ENCODE measurements at places on chromosomes 4 and X.
A peak's percentile ranks its signal among the peaks of the same experiment; 100 is the strongest.

DNA sequence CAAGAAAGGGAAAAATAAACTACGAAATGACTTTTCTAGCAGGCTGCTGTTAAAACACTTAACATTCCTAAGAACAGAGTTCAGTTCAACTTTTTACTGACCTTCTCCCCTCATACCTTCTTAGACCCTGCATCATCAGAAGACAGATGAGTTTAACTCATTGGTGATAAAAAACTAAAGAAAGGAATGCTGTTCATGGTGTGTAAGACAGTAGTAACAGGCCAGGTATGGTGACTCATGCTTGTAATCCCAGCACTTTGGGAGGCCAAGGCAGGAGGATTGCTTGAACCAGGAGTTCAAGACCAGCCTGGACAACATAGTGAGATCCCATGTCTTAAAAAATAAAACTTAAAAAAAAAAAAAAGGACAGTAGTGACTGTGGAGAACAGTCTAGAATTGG is 16.2 kb downstream of the RBM47 start:
- no peak for DNase-seq

GRCh38 chrX:24023544-24023943 is 3.4 kb downstream of the KLHL15 start:
- DNase-seq = no peak

GRCh38 chr4:109290918-109291317 is 11.5 kb downstream of the COL25A1 start:
- no peak for DNase-seq

GRCh38 chr4:167537761-167538160 is 303.5 kb upstream of the SPOCK3 start:
- no peak for DNase-seq

DNA sequence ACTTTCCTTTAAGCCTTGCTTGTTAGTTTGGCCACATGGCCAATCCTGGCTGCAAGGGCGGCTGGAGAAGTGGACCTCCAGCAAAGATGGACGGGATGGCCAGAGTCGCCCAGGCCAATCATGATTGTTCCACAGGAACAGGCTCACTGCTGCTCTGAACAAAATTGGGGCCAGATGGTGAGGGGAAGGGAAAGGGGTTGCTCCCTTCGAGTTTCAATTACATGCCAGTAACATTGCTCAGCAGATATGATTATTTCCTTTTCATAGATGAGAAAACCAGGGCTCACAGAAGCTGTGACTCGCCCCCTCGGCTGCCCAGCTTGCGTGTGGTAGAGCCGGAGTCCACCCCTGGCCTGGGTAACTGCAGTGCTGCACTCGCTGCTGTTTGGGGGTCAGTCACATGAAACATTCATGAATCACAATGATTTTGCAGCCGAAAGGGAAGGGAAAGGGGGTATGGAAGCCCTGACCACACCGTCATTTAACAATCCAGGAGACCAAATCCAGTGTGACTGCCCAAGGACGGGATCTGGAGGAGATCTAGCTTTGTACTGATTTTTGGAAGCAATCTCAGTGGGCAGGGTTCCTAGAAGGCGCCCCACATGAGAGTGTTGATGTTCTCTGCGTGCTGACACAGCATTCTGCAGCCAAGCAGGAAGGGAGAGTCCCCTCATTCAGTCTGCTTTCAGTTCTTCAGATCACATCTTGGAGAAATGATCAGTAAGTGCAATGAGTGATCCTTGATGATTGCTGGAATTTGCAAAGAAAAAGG is 77.3 kb upstream of the MSX1 start:
- no peak for DNase-seq

GRCh38 chrX:37364666-37365065 is 15.5 kb downstream of the PRRG1 start:
- no peak for DNase-seq

DNA sequence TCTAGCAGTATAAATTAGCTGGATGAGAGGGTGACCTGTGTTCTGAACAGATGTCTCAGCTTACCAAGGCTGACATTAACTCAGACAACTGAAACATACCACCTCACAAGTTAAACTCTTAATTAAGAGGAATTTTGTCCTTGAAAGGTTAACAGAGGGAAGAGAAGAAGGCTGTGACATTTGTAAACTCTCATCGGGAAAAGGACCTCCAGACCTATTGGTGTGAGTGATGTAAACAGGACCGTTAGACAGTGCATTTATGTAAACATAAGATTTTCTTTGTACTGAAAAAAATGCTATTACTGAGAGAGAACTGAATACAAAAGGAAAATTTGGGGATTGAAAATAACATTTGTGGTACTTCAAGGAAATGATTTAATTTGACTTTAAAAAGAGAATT is 308.4 kb upstream of the DIAPH2 start:
- no peak for DNase-seq

GRCh38 chr4:39637586-39638353 is 895 bp downstream of the SMIM14 start:
- DNase-seq = peak; percentile 37

DNA sequence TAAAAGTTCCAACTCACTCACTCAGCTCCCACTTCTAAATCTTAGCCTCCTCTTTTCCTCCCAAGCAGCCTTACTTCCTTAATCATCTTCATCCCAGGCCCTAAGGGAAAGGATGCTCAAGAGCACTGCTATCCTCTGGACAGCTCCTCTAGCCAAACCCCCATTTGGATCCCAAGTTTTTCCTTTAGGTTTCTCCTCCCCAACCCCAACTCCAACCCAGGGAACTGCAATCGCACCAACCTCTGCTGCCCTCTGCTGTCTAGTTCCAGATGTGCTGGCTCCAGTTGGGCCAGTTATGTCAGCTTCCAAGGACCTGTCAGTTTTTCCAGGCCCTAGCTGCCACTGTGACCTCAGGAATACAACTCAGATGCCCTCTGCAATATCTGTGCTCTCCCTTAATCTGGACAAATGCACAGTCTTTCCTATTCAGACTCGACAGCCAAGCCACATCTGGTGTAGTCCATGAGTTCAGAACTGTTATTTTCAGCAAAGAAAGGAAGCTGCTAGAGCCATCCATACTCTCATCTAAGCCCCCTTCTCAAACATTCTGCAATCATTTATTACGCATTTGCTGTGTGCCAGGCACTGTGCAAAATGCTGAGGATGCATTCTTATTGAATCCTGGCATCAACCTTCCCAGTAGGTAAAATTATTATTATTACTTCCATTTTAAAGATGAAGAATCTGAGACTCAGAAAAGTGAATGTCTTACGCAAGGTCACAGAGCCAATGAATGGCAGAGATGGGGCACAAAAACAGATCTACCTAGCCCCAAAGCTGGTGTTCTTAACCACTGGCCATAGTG is 12.3 kb upstream of the XPNPEP2 start:
- no peak for DNase-seq

DNA sequence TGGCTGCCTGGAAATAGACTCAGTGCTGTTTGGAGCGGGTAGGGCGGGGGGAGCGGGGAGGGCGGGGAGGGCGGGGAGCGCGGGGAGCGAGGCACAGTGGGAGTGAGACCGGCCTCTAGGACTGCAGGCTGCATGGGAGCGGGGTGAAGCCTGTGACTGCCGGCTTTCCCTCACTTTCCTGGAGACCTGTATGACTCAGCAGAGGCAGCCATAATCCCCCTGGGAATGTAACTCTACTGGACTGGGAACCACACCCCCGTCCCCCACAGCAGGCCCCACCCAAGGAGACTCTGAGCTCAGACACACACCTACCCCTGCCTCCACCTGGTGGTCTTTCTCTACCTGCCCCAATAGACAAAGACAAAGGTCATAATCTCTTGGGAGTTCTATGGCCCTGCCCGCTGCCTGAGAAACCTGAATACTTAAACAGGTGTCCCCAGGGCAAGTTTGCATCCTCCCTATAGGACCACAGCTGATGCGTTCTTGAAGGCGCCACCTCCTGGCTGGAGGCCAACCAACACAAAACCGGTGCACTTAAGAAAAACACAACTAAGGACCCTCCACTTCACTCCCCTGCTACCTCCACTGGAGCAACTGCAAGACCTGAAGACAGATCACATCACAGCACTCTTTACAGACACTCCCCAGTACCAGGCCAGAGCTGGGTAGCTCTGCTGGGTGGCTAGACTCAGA is 18.0 kb downstream of the HDAC8 start:
- no peak for DNase-seq

DNA sequence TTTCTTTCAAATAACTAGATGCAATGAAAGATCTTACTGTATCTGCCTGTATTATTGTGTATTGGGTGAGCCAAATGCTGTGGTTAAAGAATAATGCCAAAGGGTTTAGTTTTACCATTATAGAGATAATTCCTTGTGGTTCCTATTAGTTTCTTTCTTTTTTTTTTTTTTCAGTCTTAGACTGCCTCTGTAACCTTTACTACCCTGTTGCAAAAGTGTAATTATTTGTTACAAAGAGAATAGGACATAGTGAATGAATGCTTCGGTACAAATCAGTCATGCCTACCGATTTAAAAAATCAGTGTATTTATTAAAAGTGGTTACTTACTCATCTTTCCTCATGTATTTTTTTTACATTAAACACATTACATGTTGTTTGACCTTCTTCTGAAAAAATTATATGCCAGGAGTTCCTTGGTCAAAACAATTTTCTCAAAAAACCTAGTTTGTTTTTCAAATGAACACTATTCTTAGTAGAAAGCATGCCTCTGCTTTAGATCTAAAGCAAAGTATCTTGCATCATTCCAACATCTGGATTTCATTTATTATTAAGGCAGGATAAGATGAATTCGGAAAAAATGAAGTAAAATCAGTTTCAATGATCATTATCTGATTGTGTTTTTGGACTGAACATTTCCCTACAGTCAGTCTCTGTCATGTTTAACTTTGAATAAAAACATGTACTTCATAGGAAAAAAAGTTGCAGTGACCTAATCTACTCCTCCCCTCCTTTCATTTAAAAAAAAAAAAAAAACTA is 21.2 kb upstream of the SYNPO2 start:
- DNase-seq = no peak

- no peak for DNase-seq
These were observed 1609.1 kb downstream of the C4orf33 start for GRCh38 chr4:130705023-130705422.

- no peak for DNase-seq
These were observed 75.9 kb upstream of the ENPP6 start for GRCh38 chr4:184293552-184293951.

DNA sequence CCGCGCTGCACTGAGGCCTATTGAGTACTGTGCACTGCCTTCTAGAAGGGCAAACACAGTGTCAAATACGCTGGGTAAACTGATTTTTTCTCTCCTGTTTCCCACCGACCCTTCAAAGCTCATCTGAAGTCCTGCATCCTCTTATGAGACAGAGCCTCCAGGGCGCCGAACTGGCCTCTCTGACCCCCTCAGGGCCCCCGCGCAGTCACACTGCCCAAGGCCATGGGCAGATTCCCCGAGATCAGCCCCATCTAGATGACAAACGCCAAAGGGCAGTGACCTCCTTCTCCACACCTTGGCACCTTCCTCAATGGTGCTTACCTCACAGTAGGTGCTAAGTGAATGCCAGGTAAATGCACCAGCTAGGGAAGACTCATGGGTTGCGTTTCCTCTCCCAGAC is 34.4 kb downstream of the CHST7 start:
- DNase-seq = no peak

GRCh38 chr4:109945056-109945455 is 32.4 kb downstream of the EGF start:
- no peak for DNase-seq

DNA sequence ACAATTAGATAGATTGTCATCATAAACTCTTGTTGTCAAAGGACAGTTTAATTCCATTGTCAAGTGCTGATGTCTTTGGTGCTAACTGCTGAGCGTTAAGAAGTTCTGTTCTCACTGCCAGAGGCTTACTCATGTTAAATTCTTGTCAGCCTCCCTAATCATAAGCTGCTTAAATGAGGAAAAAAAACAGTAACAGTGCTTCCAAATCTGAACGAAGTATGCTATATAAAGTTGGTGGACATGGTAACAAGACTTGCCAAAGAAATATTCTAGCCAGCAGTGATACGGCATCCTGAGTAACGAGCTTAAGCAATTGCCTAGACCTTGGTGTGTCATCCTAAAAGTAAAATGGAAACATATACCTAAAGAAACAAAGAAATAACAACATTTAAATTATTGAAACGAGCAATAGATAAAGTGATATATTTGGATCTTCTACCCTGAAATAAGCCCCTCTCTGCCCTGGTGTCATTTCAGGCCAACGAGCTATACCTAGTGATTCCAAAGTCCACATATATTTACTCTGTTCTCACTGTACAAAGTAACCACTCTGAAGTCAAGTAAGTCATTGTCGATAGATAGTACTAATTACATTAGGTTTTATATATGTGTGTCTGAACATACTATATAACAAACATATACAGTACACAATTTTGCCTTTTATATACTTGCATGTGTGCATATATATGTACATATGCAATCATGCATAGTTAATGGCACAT is 339.7 kb upstream of the HS3ST1 start:
- no peak for DNase-seq

- DNase-seq = peak; percentile 48
These were observed 44.7 kb downstream of the SCD5 start for GRCh38 chr4:82753725-82754410.

GRCh38 chr4:45438047-45438446 is 685.8 kb downstream of the GABRG1 start:
- no peak for DNase-seq

Measured in urinary bladder (tissue), 4 donors.